ENCODE measurements at places on chromosomes 7 and 10.

DNA sequence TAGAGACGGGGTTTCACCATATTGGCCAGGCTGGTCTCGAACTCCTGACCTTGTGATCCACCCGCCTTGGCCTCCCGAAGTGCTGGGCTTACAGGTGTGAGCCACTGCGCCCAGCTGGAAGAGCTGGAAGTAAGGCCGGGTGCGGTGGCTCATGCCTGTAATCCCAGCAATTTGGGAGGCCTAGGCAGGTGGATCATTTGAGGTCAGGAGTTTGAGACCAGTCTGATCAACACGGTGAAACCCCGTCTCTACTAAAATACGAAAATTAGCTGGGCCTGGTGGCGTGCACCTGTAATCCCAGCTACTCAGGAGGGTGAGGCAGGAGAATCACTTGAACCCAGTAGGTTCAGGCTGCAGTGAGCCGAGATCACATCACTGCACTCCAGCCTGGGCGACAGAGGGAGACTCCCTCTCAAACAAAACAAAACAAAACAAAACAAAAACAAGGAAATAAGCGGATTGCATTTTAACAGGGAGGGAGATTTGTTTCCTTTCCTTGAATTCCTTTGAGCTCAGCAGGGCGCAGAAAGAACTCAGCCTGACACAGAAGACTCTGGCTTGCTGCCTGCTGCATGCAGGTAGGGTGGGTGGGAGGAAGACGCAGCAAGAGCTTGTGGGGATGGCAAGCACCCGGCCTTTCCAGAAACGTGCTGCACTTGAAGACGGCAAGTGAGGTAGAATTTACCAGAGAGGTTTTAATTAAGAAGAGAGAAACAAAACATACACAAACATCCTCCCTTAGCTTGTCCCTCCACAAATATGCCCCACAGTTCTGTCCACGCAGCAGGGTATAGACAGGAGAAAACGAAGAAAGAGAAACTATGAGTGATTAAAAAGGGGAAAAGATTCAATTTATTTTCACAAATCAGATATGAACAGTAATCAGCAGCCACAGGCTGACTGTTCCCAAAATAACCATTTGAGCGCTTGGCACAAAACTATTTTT, 148.0 kb downstream of the RNF216 start:
- DNase-seq = no peak

- DNase-seq = no peak
These were observed 89.2 kb downstream of the ZNF365 start for GRCh38 chr10:62463364-62463763.

DNA sequence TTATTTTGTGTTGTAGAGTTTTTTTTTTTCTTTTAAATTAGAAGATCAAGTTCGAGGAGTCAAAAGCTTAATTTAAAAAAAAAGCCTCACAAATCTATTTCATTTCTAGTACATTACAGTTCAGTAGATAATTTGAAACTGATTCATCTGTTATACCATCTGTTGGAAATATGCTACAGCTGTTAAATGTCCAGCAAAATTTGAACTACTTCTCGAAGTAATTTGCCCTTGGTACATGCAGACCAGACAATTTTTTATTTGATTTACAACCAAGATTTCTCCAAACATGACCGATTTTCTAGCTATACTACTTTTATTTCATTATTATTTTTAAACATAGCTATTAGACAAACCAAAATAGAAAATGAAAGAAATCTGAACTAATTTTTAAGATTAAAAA, 647.9 kb downstream of the CNTNAP2 start:
- DNase-seq = no peak

GRCh38 chr7:5713124-5713912, 68.1 kb downstream of the RNF216 start:
- no peak for DNase-seq

GRCh38 chr10:51932530-51932929, 233.1 kb upstream of the CSTF2T start:
- no peak for DNase-seq

GRCh38 chr7:85055196-85055595, 131.7 kb downstream of the SEMA3D start:
- no peak for DNase-seq

- peak; percentile 100 for DNase-seq
These were observed 2.5 kb upstream of the MACC1 start for GRCh38 chr7:20219446-20220292.

DNA sequence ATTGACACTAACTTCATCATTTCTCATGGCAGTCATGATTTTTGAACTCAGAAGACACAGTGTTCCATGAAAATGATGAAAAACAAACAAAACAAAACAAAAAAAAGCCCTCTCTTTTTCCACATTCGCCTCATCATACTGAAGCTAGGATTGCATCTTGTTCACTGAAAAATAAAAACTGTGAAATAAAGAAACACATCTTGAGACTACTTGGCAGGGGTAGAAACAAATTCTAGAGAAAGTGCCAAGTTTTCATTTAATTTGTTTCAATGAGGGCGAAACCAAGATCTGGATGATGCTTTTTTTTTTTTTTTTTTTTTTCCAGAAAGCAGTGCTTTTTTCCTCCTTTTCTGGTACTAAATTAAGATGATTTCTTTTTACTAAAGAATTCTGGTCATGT, 350.4 kb upstream of the ETV1 start:
- DNase-seq = no peak

DNA sequence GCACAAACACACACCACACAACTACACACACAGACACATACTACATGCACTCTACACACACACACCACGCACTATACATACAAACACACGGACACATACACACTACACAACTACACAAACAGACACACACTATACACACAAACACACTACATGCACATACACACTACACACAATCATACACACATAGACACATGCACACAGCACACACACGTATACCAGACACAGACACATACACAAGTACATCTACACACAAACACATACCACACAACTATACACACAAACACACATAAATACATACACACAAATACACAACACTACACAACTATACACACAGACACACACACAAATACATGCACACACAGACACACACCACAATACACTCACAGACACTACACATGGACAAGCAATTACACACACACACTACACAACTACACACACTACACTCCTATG, 4.6 kb downstream of the GPR15LG start:
- no peak for DNase-seq

GRCh38 chr10:84194424-84195043, at the start of gene CDHR1:
TSS of gene CDHR1 (plus strand) at chr10:84194537. CDS start at chr10:84194761, 224 bp downstream.
- no peak for DNase-seq

GRCh38 chr7:25385506-25386136, 157.3 kb upstream of the NPVF start:
- no peak for DNase-seq

DNA sequence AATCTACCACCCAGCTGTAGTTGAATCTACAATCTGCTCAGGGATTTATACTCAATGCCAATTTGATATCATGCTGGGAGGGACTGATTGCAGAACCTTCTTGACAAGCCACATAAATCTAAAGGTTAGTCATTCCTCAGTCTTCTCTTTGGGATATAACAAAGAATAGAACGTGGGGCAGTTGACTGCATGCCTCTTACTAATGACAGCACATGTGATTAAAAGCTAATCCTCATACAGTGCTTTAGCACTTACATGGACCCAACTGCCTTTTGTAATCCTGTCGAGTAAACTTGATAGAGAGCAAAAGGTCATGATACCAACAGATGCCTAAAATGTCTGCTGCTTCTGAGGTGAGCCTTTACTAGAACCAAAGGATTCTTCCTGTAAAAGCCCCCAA, 12.3 kb downstream of the KLHL7 start:
- DNase-seq = no peak

DNA sequence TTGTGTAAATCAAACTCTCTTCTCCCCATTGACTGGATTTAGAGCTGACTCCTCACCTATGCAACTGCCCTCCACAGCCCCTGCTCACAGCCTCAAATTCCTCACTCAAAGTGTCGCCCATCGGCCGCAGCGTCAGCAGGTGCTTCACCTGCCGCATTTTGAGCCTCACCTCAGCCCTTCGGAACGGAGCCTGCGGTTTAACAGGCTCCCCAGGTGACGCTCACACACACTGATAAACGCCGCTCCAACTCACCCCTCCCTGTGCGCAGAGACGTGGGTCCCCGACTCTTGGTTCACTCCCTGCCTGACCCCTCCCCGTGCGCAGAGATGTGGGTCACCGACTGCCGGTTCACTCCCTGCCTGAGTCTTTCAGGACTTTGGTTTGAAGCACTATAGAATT, 57.1 kb downstream of the CARD11 start:
- no peak for DNase-seq

DNA sequence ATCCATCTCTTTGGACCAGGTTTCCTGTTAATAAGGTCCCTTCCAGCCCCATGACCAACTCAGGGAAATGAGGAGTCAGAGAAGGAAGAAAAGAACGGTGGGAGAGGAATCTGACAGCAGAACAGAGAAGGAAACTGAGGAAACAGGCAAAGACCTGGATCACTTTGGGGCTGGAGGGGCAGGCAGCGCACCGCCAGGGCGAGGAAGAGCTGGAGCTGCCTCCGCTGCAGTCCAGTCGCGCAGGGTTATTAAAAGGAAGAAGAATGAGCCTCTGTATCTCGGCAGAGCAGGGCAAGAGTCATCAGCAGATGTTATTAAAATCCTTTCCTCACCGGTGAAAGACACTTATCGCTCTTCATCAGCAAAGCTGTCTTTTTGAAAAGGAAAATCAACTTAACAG, 37.7 kb upstream of the R3HCC1L start:
- DNase-seq = no peak

- DNase-seq = no peak
These were observed 584 bp upstream of the RUNDC3B start for GRCh38 chr7:87627634-87627994.

DNA sequence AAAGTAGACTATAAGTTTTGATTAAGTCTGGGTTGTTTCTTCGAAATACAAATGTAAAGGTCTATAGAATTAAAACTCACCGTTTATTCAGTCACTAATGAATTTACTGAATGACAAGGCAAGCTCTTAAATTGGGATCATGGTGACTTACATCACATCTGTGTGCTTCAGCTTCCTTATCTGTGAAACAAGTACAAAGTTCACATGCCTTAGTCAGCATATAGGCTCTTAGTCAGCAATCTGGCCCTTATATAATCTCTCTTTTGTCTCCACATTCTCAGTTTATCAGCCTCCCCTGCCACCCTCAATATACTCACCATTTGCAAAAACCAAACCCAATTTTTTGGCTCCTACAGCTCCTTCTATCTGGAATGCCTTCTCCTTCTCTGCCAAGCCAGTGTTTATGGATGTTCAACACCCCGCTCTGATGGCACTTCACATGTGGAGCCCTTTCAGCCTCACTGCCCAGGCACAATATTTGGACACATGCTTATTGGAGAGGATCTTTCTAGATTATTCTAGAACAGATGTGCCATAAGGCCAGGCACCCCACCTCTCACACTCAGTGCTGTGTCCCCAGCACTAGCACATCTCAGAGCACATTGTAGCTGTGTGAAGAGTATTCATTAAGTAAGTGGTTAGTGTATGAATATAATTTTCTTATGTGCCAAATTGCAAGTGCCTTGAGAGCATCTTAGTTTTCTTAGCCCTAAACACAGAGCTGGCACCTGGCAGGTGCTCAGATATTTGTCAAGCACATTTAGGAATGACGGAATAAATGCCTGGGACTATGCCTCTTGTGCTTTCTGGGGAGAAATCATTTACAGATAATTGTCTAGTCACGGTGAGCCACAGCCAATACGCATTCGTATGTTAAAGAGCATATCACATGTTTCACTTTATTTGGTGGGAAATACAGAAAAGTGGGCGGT, 9.8 kb upstream of the LAMB1 start:
- DNase-seq = no peak

DNA sequence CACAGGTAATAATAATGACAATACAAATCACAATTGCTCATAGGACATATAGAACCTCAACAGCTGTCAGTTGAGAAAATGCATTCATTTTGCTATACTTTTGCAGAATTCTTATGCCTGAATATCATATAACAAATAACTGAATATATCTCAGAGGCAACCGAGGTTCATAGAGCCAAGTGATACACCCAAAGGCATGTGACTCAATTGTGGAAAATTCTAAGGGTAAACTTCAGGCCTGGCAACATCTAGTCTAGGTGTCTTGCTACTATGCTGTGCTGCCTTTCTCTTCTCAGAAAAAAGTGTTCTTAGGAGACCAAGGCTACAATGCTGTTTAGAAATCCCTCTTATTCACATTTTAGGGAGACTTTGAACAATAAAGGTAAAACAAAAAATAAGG, 270.7 kb downstream of the BAMBI start:
- no peak for DNase-seq
